Tibial nerve (tissue), 4 donors: ENCODE measurements at places on chromosomes 11 and 22. TPM values are rescaled to one million over a fixed set of nuclear protein-coding genes. Genes with fewer than 3 reads are reported as not detected.

The FGF19 gene
- total RNA-seq: not detected

The MIOX gene
- not detected for total RNA-seq

The NFAM1 gene
- 2.8 TPM for total RNA-seq

The MAPK8IP2 gene
- total RNA-seq: 3.0 TPM

The C1QTNF6 gene
- total RNA-seq: 3.6 TPM

The NEFH gene
- total RNA-seq: not detected

The HSPA8 gene
- total RNA-seq: 425 TPM

The GRIA4 gene
- not detected for total RNA-seq

The TESMIN gene
- total RNA-seq: not detected

The KLHL35 gene
- total RNA-seq: 11.1 TPM

The C1QTNF5 gene
- 43.9 TPM for total RNA-seq

The OR52N4 gene
- 0.98 TPM for total RNA-seq

The VPREB1 gene
- not detected for total RNA-seq

The AQP11 gene
- 1.3 TPM for total RNA-seq

The LBHD1 gene
- total RNA-seq: 11.1 TPM

The BTBD18 gene
- total RNA-seq: not detected

The SLC22A9 gene
- not detected for total RNA-seq

The RBMXL2 gene
- total RNA-seq: not detected

The KCNJ11 gene
- total RNA-seq: 3.3 TPM

The FOLR2 gene
- total RNA-seq: 34.1 TPM

The SERPINH1 gene
- total RNA-seq: 358 TPM

The MLC1 gene
- total RNA-seq: not detected

The OOSP3 gene
- total RNA-seq: not detected

The MRPL48 gene
- total RNA-seq: 25.3 TPM

The E2F8 gene
- not detected for total RNA-seq

The ZBTB16 gene
- 405 TPM for total RNA-seq

The LRRC74B gene
- not detected for total RNA-seq

The APOL5 gene
- total RNA-seq: not detected

The ANO3 gene
- total RNA-seq: 0.42 TPM

The BRSK2 gene
- total RNA-seq: 3.5 TPM

The ENDOD1 gene
- total RNA-seq: 106 TPM
